ENCODE measurements at places on chromosomes 5 and 9.

GRCh38 chr5:89572696-89573095 is 689.7 kb upstream of the MEF2C start:
- no peak for DNase-seq

GRCh38 chr5:76930083-76930482 is 22.8 kb upstream of the CRHBP start:
- no peak for DNase-seq

- no peak for DNase-seq
These were observed 2.6 kb upstream of the MSX2 start for GRCh38 chr5:174721530-174722432.

DNA sequence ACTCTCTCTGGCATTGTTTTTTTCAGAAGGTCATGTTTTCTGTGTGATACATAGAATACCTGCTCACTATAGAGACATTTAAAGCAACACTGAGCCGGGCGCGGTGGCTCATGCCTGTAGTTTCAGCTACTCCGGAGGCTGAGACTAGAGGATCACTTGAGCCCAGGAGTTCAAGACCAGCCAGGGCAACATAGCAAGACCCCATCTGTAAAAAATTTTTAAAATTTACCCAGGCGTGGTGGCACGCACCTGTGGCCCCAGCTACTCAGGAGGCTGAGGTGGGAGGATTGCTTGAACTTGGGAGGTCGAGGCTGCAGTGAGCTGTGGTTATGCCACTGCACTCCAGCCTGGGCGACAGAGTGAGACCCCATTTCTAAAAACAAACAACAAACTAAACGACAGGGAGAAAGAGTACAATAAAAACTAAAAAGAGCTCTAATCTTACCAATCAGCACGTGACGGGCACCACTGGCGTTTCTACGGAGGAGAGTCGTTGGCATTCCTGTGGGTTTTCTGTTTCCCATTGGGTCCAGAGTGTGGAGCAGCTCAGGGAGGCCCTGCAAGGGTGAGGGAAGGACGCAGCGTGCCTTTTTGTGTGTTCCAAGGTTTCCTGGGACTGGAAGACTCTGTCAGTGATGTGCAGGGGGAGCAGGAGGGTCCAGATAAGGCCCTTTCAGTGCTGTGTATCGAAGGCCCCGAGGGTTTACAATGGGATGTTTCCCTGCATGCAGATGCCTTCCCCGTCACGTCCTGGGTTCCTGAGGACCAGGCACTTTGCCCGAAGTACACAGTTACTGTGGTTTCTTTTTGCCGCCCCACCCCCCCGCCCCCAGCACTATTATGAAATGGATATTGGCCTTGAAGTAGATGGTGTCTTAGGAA is 7.2 kb upstream of the RNU6ATAC start:
- no peak for DNase-seq

GRCh38 chr5:120043431-120043830 is 414.1 kb downstream of the FAM170A start:
- DNase-seq = no peak

GRCh38 chr5:91865915-91866314 is 482.8 kb upstream of the ARRDC3 start:
- peak; percentile 37 for DNase-seq

GRCh38 chr5:54902791-54903473 is 82.5 kb downstream of the ESM1 start:
- peak; percentile 18 for DNase-seq

- no peak for DNase-seq
These were observed 11.1 kb downstream of the TRIM14 start for GRCh38 chr9:98107926-98108325.

DNA sequence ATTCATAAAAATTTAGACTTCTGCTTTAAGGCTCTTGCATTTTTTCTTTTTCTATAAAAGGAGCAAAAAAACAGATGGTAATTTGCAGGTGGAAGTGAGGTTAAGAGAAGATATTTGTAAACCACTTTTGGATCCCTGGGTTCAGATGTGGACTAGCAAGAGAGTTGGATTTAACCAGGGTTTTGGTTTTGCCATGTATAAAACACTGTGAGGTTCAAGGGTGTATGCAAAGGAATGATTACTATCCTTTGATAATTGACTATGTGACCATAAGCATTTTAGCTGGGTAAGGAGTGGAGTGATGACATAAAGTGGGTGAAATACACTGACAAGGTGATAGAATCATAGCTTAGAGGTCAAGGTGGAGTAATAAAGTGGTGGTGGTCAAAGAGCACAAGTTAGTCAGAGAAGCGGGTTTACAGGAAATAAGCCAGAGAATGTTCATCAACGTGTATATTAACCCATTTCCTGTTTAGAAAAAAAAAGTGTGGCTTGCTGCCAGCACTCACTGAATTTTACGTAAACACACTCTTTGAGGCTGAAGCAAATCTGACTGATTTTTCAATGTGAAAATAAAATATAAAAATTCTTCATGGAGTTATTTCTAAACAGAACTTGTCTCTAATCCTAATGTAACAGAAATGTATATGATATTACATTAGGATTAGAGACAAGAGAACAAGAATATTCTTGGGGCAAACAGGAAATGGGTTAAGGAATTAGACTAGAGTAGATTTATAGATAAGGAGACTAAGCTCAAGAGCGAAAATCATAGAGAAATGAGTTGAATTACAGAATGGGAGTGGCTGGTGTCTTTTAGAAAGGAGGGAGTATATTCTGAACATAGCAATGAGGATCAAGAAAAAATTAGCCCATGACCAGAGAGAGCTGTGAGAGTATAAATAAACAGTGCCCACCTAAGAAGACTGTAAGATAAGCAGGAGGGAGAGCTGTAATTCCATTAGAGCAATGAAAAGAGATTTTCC is 74.5 kb downstream of the CDKN2A start:
- peak; percentile 56 for DNase-seq

All from NCI-H69 (cell line).